ENCODE measurements at places on chromosomes 4 and X.

DNA sequence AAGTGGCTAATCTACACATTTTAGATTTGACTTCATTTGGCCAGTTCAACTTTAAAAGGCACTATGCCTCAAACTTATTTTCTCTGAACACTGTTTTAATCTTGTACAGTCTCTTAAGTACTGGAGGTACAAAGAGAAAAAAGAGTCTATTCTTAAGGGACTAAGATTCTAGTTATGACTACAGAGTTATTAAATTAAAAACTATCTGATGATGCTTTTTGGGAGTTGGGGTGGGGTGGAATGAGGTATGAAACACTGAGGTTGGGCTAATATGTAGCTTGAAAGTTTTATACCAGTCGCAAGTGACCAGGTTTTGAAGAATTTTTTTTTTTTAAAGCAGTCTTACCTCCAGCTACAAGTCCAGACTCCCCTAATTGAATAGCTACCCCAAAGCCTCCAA is 17.7 kb upstream of the GPR34 start:
- no peak for DNase-seq

GRCh38 chr4:3780347-3781171 is 14.4 kb downstream of the ADRA2C start:
- DNase-seq = no peak

- DNase-seq = no peak
Measured at GRCh38 chr4:163694385-163694784, 199.9 kb downstream of the TMA16 start.

DNA sequence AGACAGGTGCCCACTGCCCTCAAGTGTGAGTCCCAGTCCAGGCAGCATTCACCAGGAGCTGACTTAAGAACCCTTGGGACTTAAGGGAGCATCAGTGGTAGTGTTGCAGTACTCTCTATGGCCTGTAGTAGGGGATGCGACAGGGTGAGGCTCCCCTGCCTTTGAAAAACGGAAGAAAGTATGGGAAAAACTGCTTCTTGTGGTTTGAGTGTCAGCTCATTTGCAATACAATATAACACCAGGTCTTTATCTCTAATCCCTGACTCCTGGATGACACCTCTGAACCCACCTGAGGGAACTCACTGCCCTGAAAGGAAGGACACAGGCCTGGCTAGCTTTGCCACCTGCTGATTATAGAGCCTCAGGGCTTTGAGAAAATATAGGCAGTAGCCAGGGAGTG is 176.0 kb downstream of the SMARCA1 start:
- DNase-seq = no peak

DNA sequence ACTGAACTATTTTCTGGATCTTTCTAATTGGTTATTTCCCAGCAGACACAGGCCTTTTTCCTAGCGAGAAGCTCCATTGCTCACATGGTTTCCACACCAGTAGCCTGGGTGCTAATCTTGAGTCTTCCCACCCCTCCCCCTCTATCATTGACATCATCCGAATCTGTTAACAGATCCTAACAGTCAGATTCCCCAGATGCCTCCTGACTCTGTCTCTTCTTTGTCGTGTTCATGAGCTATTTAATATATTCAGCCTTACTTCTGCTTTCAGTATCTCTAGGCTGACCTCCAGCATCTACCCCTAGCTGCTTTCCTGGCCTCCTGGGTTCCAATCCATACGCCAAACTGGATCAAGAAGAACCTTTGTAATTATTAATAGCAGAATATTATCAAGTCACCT is 85.0 kb downstream of the CLNK start:
- no peak for DNase-seq

GRCh38 chrX:82816001-82816400 is 692.1 kb upstream of the POU3F4 start:
- no peak for DNase-seq

DNA sequence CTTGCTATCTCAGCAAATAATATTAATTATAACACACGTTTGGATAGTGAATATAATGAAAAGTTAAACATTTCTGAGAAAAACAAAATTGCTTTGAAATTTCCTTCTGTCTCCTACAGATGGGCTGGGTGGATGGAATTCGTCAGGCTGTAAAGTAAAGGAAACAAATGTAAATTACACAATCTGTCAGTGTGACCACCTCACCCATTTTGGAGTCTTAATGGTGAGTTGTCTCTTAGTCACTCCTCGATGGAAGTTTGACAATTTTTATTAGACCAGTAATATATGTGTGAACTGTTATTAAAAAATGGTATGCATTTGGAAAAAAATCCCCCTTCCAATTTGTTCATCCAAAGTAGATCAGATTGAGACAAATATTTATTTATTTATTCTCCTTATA is 92.5 kb upstream of the BRS3 start:
- DNase-seq = no peak

DNA sequence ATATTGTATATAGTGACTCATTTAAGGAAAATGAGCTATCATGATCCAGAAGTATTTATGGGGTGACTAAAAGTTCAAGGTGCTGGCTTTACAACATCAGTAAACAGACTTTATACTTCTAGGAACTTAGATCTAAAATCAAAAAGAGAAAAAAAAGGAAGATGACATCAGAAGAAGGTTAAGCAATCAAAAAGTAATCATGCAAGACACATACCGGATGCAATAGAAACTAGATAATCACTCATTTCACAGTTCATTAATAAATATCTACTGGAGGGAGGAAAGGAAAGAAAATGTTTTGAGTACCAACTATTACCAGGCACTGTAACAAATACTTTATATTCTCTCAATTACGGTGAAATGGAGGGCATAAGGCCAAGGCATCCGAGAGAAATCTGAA is 276.4 kb downstream of the SPRY1 start:
- DNase-seq = no peak

DNA sequence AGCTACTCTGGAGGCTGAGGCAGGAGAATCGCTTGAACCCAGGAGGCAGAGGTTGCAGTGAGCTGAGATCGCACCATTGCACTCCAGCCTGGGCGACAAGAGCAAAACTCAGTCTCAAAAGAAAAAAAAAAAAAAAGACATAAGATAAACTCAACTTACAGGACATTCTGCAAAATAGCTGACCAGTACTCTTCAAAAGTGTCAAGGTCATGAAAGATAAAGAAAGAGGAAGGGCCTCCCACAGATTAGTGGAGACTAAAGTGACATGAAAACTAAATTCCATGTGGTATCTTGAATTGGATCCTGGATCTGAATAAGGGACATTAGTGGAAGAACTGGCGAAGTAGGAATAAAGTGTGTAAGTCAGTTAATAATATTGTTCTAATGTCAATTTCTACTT is 63.3 kb downstream of the ZNF182 start:
- DNase-seq = no peak

DNA sequence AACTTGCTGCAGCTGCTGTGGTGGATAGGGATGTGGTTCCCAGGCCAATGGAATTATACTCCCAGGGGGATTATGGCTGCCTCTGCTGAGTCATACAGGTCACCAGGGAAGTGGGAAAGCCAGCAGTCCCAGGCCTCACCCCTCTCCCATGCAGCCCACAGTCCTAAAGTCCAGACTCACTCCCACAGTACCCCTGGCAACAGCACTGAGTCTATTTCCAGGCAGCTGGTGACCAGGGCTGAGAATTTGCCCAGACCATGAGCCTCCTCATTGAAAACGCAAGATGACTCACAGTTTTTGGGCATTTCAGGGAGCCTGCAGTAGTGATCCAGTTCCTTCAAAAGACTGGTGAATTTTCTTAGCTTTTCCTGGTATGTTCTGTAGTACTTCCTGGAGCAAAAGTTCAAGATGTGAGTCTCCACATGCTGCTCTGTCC is 137.6 kb downstream of the NPNT start:
- DNase-seq = no peak

- DNase-seq = no peak
Measured at GRCh38 chr4:140220058-140220457, 66.1 kb upstream of the MAML3 start.

GRCh38 chr4:142352712-142353111 is 493.4 kb downstream of the INPP4B start:
- no peak for DNase-seq

GRCh38 chr4:123841447-123842121 is 445.0 kb downstream of the SPRY1 start:
- DNase-seq = no peak

DNA sequence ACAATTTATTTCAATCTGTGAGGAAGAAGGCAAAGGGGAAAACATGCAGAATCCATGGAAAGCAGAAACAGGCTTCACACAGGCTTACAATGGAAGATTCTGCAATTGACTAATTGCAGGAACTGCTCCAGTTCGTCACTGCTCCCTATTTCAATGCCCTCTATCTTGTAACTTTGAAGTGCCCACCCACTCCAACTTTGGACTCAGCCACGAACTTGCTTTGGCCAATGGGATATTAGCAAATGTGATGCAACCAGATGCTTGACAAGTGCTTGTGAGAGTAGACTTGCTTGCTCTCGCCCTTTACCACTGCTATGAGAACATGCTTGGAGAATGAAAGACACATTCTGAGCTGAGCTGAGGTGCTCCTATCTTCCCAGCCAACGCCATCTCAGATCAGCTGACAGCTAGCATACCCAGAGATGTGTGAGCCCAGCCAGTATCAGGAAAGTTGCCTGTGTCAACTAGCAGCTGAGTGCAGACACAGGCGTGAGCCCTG is 105.7 kb upstream of the PTCHD1 start:
- DNase-seq = no peak

- DNase-seq = no peak
Measured at GRCh38 chrX:44785652-44786051, 58.2 kb upstream of the DUSP21 start.

DNA sequence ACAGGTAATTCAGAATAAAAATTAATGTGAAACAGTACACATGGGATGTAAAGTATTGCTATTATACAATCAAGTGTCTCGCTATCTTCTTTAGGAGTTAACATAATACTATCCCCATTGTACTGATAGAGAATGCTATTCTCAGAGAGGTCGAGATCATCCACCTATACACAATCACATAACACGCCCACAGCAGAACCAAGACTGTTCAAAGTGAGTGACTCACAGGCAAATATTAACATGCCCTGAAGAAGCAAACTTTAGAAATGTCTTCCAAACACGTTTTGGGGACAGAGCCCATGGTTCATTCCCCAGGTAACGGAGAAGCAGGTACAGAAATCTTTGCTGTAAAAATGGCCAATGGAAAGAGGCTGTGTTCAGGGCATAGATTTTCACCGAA is 50.1 kb upstream of the PHKA2 start:
- no peak for DNase-seq

DNA sequence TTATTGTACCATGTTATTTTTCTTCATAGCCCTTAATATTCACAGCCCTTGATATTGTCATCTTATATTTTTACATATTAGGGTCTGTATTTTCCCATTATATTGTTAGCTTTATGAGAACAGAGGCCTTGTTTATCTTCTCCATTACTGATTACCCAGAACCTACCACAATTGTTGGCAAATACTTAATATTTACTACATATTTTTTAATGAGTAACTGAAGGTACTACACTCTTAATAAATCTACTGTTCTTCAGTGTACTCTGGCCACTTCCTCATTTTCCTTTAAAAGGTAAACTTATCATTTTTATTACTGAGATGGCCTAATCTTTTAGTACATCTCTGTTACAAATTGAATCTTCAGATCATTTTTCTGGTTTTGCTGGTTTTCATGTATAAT is 133.5 kb downstream of the COL4A5 start:
- DNase-seq = no peak

DNA sequence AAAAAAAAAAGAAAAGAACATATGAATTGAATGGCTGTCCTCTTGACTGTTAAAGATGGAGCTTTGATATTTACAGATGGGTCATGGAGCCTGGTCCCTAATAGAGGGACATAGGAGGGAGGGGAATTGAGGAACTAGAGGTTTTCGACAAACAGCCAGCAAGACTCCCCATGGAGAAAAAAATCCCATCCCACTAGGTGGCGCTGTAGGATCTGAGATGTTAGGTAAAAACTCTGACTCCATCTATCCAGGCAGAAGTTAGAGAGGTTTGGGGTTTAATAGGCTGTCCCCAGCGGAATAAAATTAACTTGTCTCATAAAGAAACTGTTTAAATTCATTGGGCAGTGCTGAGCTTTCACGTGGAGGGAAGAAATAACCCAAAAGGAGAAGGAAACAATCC is 45.9 kb downstream of the HMGB2 start:
- no peak for DNase-seq

- peak; percentile 23 for DNase-seq
Measured at GRCh38 chr4:73662709-73663546, 42.7 kb upstream of the RASSF6 start.

GRCh38 chr4:38752372-38752940 is 30.3 kb downstream of the TLR10 start:
- no peak for DNase-seq

Data from NCI-H2029 treated with DMSO at 0.1 percent for 48 hours (cell line).